ENCODE measurements at places on chromosomes 2 and 18.

GRCh38 chr2:102391565-102391964 lies 31.4 kb upstream of the IL18RAP start:
- DNase-seq: no peak

DNA sequence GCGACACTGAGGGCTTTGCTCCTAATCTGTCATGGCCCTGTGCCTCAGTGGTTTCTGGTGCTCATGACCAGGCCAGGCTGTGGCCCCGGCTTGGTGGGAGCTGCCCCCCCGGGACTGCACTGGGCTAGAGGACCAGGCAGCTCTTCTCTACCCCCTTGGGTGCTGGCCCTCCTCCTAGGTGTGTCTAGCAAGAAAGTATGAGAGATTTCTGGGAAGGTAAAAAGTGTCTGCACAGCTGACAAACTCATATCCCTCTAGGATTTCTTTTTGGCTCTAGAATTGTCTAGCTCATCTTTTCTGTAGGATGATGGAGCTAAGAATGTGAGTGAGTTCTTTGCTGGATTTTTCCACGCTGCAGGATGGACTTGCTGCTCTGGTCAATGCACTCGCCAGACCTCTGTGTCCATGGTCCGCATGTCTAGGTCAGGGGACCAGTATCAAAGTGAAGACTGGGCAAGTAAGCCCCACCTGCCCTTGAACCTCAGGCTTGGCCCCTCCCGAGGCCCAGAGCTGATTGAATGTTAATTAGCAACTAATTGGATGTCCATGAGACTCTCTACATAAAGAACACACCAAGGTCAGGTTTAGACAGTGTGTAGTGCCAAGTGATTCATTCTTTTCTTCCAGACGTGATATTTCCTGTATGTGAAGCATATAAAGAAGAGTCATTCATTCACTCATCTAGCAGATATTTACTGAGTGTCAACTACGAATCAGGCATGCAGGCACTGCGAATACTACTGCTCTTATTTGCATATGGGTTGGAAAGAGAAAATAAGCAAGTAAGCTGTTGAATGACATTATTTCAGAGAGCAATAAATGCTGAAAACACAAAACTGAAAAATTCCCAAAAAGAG lies 15.6 kb upstream of the PSD4 start:
- DNase-seq: no peak

GRCh38 chr18:63619661-63620060 lies 24.4 kb downstream of the SERPINB4 start:
- no peak for DNase-seq

DNA sequence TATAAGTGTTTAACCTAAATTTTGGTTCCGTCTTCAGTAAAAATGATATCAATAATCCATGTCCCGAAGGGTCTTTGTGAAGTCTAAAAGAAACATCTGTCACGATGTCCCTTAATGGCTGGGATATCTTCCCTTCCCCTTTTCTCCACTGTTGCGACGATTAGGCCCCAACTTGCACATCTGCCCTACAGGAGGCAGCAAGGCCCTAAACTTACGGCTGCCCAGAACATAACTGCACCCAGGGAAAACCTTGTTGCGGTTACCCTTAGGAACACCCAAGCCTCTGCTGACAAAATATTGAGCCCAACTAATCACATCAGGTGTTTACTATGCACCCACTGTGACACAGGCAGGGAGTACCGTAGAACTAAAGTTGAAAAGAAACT lies 1.3 kb upstream of the SMAD2 start:
- no peak for DNase-seq

GRCh38 chr2:181446985-181447384 lies 10.2 kb upstream of the ITGA4 start:
- no peak for DNase-seq

All from NCI-H446 treated with DMSO at 0.1 percent for 48 hours (cell line).